Gastrocnemius medialis (tissue), 4 donors: ENCODE measurements at places on chromosomes 5 and 9. TPM values are rescaled to one million over a fixed set of nuclear protein-coding genes. Genes with fewer than 3 reads are reported as not detected.

Gene CATSPER3
- 1.9 TPM for total RNA-seq

Gene TRPM6
- 0.07 TPM for total RNA-seq

Gene CCNJL
- total RNA-seq, result 0.18 TPM

Gene RMRP
- 715 TPM for total RNA-seq

Gene KCNV2
- total RNA-seq, result not detected

Gene FAM81B
- total RNA-seq, result not detected

Gene PHPT1
- total RNA-seq, result 154 TPM

Gene LRRC19
- total RNA-seq, result not detected

Gene PFN3
- total RNA-seq, result not detected

Gene IFNA21
- total RNA-seq, result not detected

Gene FRMPD1
- total RNA-seq, result 0.92 TPM

Gene GADD45G
- total RNA-seq, result 112 TPM

Gene PAEP
- total RNA-seq, result not detected

Gene SIL1
- 36.6 TPM for total RNA-seq

Gene PDE8B
- 0.71 TPM for total RNA-seq

GRCh38 chr9:112032743-112033142 is 136.1 kb downstream of the UGCG start:
- no peak for DNase-seq

DNA sequence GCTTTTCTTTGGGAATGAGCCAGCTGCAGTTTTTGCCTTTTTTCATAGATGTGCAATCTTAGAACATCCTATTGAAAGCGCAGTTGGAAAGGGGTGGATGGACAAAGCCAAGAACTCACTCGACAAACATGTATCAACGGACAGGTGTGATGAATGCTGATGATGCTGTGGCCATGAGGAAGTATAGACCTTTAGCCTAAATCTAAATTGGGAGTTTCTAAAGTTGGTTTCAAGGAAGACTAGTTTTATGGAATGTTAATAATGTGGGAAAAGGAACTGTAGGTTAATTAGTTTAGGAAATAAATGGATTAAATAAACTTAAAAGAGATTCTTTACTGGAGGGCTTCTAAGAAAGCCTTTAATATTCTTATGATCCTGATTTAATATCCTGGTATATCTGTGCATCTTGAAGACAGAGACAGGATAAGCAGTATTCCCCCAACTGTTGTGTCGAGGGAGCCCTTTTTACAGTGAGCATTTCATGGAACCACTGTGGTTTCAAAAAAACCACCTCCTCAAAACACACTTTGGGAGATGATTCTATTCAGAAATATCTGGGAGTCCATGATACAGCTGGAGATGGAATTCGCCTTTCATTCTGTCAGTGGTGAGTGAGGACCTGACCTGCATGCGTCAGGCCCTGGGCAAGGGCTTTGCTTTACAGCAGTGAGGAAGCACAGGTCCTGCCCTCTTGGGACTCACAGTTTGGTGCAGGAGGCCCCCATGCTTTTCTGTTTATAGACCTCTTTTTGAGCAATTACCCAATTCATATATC is 82.6 kb downstream of the AOPEP start:
- no peak for DNase-seq

- DNase-seq, result no peak
These were observed 58.0 kb downstream of the UBE2QL1 start for GRCh38 chr5:6506611-6507010.

- no peak for DNase-seq
These were observed 45.7 kb upstream of the GPR151 start for GRCh38 chr5:146561711-146562110.

- DNase-seq, result no peak
These were observed 24.8 kb downstream of the YTHDC2 start for GRCh38 chr5:113538313-113538712.

DNA sequence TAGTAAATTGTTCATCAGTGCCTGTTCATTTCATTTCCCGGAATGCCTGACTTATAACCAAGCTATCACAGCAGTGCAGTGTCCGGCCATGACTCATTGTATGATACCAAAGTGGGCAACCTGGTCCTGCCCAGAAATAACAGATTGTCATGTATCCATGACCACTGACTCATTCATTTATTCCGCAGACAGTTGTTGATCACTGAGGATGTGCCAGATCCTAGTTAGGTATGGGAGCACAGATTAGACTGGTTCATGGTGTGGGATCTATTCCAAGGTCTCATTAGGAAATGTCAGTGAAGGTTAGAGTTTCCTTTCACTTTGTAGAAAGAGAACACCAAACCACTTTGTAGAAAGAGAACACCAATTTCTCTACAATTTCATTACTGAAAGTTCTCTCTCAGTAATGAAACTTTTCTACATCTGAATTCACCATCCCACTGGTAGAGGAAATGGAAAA is 8.7 kb downstream of the NREP start:
- DNase-seq, result no peak

GRCh38 chr5:112159435-112159834 is 259.6 kb downstream of the EPB41L4A start:
- peak; percentile 19 for DNase-seq

DNA sequence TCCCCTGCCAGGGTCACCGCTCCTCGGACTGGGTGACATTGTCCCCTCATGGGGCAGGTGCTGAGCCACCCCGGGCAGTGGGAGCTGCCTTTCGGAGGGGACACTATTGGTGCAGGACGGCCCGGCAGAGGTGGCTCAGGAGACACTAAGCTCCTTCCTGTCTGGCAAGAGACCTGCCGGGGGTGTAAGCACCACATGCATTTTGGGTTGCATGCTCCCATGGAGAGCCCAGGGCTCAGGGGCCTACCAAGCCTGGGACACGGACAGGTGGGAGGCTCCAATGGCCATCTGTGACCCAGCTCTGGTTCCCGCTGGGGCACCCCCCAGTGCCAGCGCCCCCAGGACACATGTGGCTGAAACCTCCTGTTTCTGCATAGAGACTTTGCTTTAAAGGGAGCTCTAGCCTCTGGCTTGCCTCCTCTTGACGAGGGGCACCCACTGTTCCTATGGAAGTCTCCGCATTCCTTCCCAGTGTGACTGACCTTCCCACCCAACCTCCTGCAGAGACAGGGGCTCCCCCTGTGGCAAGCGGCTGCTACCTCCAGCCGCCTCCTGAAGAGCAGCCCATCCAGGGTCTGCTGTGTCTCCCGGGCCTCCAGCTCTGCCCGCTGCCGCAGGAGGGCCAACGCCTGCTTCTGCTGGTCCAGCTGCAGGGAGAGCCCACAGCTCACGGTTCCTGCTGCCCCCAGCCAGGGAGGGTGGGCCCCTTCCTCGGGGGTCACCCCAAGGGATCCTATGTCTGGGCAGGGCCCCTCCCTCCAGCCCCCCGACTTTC is 28.1 kb downstream of the CCDC187 start:
- DNase-seq, result no peak

DNA sequence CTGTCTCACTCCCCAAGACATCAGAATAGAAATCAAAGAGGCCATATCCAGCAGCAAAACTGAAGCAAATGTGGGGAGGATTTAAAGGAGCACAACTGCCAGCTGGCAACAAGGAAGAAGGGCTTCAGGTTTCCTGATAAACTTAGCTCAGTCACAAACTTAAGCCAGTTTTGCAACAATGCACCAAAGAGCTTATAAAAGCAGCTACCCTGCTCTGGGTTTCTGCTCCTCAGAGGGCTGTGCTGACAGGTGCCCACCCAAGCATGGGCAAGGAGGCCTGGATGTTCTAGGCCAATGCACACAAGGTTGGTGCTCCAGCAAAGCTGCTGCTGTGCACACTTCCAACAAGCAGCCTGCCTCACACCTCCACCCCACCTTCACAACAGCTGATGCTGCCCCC is 132.9 kb downstream of the SIL1 start:
- no peak for DNase-seq

DNA sequence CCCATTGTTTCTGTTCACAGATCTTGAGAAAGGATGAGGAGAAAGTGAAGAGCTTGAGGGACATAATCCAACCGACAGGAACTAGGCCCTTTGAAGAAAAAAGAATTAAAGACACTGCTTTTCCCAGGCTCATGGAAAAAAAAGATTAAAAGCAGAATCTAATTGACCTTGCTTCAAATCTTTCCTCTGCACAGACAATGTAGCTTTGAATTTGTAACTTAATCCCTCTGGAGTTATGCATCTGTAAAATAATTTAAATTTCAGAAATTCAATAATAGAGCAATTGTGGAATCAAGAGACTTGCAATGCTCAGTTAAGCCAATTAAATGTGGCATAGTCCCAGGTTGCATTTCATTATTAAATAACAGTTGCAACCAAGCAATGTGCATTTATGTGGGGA is 64.6 kb downstream of the SVEP1 start:
- no peak for DNase-seq

DNA sequence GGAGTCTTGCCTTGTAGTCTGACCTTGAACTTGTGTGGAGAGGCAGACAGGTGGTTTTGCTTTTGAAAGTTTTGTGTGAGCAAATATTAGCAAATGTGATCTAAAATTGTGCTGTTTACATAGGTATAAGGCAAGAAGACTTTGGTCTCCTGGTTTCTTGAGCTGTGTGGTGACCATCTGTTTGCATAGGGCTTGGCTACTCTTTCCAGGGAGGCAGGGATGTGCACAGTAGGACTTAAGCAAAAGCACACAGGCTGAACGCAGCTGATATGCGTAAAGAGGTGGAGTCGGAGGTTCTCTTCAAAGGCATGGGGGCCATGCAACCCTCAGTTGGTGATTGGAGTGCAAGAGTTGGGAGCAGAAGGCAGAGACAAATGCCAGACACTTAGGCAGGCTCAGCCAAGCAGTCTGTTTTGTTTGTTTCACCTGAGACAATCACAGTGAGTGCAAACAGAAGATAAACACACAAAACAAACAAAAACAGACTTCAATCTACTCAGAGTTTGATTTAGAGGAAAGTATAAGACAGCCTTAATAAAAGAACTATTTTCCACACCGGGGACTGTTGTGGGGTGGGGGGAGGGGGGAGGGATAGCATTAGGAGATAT is 744.2 kb downstream of the MTRR start:
- DNase-seq, result no peak

DNA sequence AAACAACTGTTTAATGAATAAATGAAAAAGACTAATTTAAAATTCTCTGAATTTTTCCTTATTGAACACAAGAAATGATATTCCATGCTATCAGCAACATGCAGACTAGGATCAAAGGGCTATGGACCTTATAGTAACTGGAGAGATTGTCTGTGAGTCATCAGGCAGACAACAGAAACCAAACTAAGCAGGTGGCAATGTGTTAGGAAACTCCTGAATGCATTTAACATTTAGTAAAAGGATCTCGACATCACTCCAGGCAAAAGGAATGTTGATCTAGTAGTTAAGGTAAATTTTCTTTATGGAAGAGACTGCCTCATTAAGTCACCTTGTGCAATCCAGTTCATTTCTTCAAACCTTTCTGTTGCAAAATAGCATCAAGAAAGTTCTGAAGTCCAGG is 58.4 kb downstream of the ARL15 start:
- no peak for DNase-seq

DNA sequence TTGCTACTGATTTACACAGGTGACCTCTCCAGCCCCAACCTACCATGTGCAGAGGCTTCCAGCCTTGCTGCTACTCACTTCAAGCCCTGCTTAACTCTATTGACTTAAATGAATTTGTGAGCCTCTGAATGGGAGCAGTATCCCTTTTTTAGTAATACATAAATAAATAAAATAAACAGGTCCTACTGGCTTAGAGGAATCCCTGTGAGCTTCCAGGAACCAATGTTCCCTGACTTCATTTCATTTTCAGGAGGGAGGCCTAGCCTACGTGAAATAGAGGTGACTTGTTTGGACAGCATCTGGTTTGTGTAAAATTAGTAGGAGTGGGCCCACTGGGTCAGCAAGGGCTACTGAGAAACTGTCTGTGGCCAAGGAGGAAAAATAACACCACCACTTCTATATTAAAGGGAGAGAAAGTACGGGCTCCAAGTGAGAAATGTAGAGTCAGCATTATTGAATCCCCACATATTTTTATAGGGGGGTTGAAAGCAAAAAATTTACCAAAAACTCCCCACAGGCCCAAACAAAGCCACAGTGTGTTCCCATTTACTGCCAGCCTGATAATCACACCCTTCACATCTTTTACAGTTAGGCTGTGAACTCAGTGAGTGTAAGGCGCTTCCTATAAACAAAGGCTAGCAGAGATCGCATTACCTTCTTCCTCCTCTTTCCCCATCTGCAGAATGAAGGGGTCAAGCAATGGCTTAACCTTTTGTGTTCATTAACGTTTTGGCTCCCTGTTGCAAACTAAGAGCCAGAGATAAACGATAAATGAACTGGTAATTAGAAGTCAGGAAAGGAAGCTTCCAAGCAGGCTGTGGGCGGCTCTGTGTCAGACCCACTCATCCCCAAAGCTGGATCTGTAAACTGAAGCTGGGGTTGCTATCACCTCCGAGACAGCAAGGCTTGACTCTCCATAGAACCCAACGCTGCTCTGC is 138.8 kb upstream of the LIFR start:
- DNase-seq, result no peak

DNA sequence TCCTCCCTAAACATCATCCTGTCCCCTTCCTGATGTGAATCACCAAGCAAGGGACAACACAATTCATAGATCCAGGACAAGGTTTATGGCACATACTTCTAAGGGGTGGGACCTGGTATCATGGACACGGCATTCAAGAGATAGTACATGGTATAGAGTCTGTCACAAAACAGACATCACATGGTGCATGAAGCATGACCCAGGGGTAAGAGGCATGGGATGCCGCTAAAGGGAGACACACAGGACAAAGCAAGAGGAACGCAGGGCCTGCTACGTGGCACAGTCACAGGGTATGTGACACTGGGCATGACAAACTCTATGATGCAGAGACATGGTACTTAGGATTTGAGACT is 20.7 kb downstream of the GSN start:
- peak; percentile 33 for DNase-seq

DNA sequence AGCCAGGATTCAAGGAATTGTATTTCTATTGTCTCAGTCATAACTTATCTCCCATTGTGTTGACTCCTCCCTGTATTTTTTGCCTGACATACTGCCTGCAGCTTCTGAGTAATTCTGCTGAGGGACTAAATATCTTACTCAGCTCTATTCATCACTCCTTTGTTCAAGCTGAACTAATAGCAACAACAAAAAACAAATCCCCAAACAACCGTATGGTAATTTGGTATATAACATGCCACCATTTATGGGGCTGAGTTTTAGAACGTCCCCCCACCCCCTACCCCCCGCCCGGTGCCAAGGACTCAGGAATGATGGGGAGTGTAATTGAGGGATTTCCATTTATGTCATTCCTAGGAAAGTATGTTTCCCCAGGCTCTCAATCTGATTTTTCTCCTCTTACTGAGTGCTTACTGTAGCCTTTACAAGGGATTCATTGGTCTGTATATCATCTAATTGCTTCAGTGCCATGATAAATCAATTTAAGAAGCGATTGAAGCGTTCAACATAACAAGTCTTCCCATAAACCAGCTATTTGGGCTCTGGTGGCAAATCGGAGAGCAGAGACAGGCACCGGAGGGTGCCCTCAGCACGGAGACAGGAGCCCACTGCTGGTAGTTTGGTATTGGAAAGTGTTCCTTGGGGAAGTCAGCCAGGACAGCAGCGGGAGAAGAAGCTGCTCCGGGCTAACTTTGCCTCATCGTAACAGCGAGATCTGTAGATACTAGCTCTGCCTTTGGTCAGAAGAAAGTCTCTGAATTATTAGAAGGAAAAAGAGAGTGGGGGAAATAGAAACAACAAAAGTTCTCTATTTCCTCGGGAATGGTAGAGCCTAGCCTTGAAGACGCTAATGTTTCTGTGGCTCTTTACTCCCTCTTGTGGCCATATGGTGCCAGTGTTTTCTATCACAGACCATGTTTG is 40.7 kb upstream of the HSD17B4 start:
- DNase-seq, result peak; percentile 7

GRCh38 chr9:86434039-86434726 is 80.0 kb upstream of the TUT7 start:
- DNase-seq, result peak; percentile 32
